ENCODE measurements at places on chromosomes 12 and 14.
A peak's percentile ranks its signal among the peaks of the same experiment; 100 is the strongest.

DNA sequence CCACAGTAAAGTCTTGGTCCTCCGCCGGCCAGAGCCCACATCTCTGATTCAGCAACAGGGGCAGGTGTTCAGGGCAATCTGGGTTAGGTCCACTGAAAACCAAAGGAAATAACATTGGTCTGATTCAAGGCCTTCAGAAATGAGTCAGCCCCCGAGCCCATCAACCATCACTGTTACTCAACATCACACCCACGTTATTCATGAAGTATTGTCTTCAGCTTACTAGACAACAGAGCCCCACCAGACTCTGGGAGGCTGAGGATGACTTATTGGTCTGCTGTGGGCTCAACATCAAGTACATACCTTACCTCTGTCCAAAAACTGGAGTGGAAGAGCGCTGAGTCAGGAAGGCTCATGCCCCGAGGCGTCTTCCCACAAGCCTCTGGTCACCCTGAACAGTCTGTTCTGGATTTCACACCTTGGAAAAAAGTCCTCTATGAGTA, 97.5 kb downstream of the ZFP36L1 start:
- no peak for DNase-seq

DNA sequence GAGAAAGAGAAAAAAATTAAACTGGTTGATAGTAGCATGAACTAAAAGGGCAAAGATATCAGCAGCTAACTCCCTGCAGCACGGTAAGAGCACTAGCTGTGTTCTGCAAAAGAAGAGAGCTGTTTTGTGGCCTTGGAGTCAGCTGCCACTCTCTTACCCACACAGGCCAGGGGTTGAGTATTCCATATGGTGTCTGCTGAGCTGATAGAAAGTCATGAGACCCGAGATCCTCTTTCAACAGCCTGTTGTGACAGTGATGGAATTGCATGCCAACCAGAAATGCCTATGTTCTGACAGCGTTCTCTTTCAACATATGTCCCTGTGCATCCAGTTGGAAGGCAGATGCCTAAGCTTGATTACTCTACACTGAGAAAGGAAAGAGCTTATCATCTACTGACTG, 39.9 kb downstream of the TMTC1 start:
- DNase-seq, result peak; percentile 30

GRCh38 chr14:74275241-74275841, 27.4 kb downstream of the ABCD4 start:
- DNase-seq, result peak; percentile 40

- no peak for DNase-seq
Measured at GRCh38 chr12:11941606-11942337, 129.0 kb upstream of the BCL2L14 start.

GRCh38 chr14:104689109-104689880, at the start of gene INF2:
Gene INF2 (plus strand): TSS chr14:104689618. CDS start chr14:104701366, 11,748 bp downstream.
- DNase-seq, result peak; percentile 60

DNA sequence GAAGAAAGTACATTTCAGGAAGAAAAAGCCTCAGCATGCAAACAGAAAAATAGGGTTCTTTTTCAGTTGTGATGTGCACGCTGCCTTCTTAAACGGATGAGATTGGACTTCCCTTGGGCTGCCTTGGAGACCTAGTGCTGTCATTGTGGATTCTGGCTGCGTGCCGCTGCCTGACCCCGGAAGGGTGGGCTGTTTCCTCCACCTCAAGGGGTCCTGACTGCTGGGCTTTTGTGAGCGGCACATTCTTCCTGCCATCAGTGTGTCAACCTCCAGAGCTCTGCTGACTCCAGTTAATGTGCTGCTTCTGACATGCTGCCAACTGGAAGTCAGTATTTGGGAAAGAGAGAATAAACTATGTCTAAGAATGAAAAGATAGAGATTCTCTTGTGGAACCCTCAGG, 25.1 kb downstream of the CCNK start:
- no peak for DNase-seq

DNA sequence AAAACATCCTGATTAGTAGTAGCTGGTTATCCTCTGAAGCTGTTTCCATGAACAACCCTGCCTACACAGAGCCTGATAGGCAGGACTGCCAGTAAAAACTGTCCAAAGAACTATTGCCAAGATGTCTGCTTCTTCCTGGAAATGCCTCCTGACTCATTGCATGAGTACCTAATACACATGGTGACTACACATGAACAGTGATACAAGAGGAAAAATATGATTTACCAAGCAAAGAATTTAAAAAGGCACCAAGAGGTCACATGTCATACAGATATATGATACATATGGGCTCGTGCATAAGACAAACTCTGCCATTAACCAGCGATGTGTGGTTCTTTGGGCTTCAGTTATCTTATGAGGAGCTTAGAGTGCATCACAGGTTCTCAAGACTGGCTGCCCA, 552.3 kb downstream of the SLC16A7 start:
- DNase-seq, result no peak

DNA sequence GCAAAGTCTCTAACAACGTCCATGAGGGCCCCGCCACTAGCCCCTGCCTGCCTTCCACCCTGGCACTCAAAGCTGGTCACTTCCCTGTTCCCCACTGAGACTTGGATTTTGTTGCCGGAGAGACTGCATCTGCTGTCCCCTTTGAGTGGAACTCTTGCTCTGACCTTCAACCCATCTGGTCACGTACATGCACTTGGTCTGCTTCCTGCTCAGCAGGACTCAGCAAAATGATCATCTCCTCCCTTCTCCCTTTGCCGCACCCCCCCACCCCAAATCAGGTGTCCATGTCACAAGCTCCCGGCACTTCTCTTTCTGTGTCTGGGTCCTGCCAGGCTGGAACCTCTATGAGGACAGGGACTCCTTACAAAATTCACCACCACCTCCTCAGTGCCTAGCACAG, 180.9 kb downstream of the CHST11 start:
- DNase-seq, result no peak

DNA sequence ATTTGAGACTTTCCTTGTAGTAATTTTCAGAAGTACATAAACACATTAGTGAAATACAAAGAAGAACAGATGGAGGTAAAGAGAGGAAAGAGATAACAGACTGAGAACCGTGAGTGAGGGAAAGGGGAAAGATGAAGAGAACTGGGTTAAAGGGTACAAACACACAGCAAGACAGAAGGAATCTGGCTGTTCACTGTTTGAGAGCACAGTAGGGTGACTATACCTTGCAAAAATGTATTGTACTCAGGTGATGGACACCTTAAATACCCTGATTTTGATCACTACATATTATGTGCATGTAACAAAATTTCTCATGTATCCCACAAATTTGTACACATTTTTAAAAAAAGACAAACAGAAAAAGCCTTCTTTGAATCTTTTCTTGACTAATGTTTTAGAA, 2.7 kb upstream of the TRHDE start:
- DNase-seq, result no peak

- peak; percentile 7 for DNase-seq
Measured at GRCh38 chr14:83379436-83379835, 1845.8 kb upstream of the SEL1L start.

- DNase-seq, result no peak
Measured at GRCh38 chr14:31858868-31859267, 218.2 kb upstream of the ARHGAP5 start.

- peak; percentile 73 for DNase-seq
Measured at GRCh38 chr12:114666746-114667668, 17.0 kb downstream of the TBX3 start.

- DNase-seq, result peak; percentile 44
Measured at GRCh38 chr12:117118838-117119591, 19.8 kb upstream of the TESC start.

DNA sequence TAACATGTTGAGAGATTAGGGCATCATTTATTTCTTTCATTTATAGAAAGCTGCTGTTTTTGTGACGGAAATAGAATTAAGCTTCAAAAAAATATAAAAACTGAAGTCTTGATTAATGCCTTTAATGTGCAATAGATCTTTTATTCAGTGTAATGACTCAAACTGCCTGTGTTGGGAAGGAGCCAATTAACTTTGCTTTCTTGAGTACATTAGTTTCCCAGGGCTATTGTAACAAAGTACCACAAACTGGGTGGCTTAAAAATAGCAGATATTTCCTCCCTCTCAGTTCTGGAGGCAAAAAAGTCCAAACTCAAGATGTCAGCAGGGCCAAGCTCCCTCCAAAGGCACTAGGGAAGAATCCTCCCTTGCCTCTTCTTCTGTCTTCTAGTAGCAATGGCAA, 36.6 kb downstream of the EID3 start:
- DNase-seq, result no peak

GRCh38 chr14:67944605-67945004, 125.0 kb downstream of the RAD51B start:
- DNase-seq, result no peak

DNA sequence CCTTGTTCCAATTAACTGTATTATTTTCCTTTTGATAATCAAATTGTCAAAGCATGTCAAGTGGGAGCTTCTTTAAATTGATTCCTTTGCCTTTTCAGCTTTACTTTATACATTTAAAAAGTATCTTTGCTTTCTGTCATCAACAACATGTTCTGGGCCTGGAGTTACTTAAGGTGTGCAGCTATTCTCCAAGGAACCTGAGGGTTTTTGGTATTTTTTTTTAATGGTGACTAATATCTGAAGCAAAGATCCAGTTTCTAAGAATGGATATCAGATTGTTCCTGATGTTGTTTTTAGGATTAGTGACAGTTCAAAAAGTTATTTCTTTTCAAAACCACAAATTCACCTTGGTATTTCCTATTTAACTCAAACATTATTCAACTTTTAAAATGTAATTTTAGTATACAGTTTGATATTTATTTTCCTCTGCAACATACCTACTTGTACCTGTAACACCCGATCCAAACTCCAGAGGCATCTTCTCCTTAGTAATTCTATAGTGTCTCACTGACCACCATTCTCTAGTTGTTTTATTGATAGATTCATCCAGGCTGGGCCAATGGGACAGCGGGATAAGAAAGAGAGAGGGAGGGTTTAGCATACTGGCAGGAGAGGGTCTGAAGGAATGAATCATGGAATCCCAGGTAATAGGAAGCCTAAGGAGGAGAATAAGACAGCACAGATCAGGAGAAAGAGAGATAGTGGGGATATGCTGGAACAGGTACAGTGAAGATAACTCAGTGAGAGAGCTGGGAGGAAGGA, 3.1 kb downstream of the CBLN3 start:
- no peak for DNase-seq

DNA sequence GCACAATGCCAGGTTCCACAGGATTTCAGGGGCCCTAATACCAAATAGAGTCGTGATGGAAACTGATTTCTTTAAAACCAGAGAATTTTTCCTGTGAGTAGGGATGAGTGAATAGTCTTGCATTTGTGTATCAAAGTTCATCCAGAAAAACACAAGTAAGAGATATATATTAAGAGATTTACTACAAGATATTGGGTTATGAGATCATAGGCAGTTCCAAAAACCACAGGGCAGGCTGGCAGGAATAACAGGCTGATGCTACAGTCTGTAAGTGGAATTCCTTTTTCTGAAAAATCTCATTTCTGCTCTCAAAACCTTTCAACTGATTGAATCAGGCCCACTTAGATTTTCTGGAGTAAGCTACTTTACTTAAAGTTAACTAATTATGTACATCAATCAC, 1756.2 kb upstream of the SEL1L start:
- no peak for DNase-seq

- no peak for DNase-seq
Measured at GRCh38 chr12:70449753-70450341, 83.8 kb downstream of the KCNMB4 start.

GRCh38 chr14:101980700-101981099, 16.3 kb downstream of the DYNC1H1 start:
- no peak for DNase-seq

DNA sequence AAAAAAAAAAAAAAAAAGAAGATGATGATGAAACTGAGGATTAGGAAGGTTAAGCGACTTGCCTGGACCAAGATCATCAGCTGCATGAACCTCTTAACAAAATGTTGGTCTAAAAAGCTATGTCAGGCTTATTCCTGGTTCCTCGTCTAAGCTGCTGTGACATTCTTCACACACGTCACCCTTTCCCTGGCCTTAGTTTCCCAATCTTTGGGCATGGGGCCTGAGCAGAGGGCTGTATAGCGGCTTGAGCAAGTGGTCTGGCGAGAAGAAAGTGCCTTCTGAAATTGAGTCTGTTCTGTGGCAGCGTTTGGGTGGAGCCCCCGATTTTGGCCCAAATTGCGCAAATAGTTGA, 58.7 kb upstream of the CCND2 start:
- no peak for DNase-seq

- DNase-seq, result no peak
Measured at GRCh38 chr14:33062881-33063280, 124.2 kb downstream of the NPAS3 start.

DNA sequence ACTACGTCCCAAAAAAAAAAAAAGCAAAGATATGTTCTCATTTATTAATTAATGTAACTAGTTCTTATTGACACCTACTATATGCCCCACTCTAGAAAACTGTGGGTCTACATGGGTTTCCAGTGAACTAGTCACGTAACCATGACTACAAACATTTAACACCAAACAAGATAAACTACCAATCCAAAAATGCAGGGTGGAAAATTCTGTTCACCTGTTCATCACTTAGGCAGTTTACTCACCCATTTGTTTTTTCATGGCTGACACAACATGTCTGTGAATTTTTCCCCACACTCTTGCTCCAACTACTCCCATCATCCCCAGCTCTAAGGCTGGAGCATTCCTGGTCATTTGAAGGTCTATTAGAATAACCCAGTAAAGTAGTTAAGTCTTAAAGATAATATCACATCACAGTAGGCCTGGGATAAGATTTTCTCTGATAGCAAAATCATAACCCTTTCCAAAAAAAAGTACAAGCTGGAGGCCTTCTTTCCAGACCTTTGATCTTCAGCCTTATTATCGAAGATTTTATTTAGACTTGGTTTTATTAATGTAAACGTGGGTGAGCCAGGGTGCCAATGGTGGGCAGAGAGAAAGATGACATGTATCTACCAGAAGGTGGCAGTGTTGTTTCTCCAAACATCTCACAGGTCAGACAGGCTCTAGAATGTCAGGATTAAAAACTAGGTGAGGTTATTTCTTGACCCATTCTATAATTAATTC, 61.6 kb upstream of the DAAM1 start:
- DNase-seq, result peak; percentile 44

DNA sequence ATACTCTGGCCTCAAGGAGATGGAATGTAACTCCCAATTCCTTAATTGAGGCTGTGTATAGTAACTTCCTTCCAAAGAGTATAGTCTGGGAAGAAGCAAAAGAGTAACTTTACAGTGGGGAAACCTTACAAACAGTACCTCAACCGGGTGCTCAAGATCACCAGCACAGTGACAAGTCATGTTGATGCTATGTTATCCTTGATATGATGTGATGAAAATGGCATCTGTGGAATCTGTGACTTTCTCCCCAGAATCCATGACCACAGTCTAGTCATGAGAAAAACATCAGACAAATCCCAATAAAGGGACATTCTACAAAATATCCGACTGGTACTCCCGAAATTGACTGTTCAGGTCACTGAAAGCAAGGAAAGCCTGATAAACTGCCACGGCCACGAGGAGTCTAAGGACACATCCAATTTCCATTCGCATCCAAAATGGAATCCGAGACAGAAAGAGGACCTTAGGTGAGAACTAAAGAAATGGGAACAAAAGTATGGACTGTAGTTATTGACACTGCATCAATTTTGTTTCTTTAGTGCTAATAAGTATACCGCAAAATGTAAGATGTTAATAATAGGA, 97.3 kb upstream of the FRMD6 start:
- no peak for DNase-seq

- no peak for DNase-seq
Measured at GRCh38 chr14:39739796-39740195, 307.6 kb upstream of the FBXO33 start.
